ENCODE measurements at places on chromosomes 16 and 17.

- no peak for DNase-seq
Observed at GRCh38 chr17:46056800-46057304, 57.8 kb downstream of the STH start.

DNA sequence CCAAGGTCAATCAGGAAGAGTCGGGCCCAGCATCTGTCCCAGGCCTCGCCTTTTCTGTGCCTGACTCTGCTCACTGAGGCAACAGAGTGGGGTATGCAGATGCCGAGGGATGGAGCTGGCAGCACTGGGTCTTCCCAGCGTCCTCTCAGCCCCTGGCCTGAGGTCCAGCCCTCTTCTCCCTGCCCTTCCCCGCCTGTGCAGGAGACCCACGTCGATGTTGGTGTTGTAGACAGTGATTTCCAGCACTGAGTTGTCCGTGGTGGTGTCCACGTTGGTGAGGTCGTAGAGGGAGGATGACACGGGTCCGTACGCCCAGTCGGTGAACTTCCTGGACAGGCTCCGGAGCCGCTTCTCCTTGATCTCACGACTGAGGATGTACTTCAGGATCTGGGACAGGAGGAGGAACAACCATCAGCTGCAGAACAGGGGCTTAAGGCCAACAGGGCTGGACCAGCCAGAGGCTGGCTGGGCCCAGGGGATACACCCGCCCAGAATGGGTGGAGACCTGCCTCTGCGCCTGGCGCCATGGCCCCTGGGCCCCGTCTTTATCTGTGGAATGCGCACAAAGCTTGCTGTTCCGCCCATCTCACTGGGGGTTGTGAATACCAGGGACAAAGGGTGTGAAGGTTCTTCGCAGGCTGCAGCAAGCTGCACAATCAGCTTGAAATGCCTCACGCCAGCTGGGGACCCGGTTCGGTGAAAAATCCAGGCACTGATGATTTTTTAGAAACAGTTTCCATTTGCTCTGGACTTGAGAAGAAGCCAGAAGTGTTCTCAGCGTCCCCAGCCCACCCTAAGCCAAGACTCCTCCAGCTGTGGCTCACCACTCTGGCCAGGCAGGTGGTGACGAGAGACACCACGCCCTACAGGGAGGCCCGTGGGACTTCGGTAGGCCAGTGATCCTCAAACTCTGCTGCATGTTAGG, 27.5 kb downstream of the TRPV3 start:
- DNase-seq: no peak

DNA sequence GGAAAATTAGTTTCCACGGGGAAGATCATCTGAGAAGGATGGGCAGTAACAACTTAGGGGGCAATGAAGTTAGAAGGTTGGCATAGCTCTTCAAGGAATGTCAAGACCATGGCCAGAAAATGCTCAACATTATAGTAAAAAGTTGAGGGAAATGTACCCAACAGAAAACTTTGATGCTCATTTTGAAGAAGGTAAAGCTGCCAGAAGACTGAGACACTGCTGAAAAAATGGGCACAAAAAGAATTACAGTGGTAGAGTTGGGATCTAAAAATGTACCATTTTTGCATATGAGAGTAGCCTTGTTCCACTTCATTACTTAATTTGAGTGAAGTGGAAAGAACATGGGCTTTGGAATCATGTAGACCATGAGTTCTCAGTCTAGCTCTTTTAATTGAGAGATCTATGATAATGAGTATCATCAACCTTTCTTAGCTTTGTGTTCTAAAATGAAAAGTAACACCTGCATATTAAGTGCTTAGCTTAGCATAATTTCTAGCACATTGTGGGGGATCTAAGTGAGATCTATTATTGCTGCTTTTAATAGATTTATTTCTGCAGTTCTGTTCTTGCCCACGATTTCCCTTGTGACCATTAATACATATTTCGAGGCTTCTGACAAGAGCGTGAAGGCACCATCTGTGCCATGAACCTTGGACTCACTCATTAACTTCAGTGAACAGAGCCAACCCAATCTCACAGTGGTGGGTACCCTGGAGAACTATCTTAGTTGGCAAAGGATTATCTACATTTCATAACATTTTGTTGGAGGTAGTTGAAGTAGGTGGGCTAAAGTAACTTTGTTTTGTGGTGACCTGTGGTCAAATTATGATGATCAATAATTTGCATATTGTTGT, 3.0 kb downstream of the NACA2 start:
- no peak for DNase-seq

DNA sequence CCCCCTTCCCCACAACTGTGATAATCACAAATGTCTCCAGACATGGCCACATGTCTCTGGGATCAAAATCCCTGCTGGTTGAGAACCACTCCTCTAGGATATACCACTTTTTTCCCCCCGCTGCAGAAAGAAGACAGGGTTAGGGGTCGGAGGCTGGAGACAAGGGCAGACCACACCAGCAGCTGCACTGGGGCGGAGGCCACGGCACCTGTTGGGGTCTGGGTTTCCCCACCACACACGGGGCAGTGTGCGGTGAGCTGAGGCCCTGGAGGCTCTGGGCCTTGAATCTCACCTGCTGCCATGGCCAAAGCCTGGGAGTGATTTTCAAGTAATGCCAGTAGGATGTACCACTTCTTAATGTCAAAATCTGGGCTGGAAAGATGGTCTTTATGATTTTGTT, 320.5 kb downstream of the SNX29 start:
- DNase-seq: no peak

DNA sequence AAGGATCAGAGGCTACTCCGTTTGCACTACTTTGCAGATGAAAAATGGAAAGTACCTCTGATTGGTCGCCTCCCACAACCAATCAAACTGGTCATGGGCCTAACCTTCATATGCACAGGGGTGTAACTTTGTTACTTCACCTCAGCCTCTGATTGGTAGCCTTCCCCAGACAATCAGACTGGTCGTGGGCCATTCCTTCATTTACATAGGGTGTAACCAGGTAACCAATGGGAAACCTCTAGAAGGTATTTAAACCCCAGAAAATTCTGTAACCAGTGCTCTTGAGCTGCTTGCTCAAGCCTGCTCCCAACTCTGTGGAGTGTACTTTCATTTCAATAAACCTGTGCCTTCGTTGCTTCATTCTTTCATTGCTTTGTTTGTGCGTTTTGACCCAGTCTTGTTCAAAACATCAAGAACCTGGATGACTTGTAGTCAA, 39.2 kb upstream of the USP22 start:
- no peak for DNase-seq

DNA sequence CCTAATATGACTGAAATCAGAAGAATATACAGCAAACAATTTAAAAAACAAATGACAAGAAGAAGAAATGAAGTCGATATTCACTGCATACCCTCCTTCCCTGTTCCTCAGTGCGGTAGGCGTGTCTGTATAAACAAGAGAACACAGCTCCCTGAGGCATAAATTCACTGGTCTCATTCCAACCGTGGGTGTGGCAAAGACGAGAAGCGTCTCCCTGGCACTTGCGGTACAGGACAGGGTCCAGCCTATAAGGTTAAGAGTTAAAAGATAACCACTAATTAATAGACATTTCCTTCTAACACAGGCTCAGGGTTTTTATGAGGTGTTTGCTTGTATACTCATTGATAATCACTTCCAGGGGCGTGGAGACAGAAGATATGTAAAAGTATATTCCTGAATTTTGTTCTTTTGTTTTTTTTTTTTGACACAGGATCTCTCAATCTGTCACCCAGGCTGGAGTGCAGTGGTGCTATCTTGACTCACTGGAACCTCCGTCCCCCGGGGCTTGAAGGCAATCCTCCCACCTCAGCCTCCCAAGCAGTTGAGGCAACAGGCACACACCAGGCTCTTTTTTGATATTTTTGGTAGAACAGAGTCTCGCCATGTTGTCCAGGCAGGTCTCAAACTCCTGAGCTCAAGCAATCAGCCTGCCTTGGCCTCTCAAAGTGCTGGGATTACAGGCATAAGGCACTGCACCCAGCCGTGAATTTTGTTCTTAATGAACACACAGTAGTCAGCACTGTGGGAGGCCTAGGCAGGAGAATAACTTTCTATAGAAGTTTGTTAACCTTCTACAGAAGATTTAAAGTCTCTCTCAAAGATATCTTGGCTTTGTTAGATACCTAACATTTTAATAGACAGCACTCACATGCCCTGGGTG, 59.1 kb upstream of the CLEC18B start:
- DNase-seq: no peak

DNA sequence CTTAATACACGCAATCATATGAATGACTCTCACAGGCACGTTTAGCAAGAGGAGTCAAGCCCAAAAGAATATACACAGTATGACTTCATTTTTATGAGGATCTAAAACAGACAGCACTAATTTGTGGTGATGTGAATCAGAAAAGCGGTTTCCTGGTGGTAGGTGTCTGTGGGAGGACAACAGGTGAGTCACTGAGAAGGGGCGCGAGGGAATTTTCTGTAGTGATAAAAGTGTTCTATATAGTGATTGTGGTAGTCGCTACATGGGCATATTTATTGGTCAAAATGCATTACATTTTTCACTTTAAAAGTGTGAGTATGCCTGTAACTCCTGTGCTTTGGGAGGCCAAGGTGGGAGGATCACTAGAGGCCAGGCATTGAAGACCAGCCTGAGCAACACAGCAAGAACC, 7.6 kb upstream of the TNRC6A start:
- DNase-seq: peak; percentile 10

GRCh38 chr17:66543526-66543925, 241.1 kb downstream of the PRKCA start:
- no peak for DNase-seq

DNA sequence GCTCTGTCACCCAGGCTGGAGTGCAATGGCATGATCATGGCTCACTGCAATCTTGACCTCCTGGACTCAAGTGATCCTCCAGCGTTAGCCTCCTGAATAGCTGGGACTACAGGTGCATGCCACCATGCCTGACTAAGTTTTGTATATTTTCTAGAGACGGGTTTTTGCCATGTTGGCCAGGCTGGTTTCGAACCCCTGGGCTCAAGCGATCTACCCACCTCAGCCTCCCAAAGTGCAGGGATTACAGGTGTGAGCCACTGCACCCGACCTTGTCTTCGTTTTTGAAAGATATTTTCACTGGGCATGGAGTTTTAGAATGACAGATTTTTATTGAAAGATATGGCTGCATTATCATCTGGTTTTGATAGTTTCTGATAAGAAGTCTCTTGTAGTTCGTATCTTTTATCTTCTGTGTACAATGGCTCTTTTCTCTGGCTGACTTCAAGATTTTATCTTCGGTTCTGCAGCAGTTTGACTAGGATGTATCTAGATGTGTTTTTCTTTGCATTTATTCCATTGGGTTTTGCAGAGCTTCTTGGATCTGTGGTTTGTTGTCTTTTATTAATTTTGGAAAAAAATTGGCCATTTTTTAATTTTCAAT, 14.6 kb downstream of the ADGRG5 start:
- DNase-seq: no peak

- peak; percentile 34 for DNase-seq
Observed at GRCh38 chr16:68548947-68549346, 9.9 kb downstream of the ZFP90 start.

DNA sequence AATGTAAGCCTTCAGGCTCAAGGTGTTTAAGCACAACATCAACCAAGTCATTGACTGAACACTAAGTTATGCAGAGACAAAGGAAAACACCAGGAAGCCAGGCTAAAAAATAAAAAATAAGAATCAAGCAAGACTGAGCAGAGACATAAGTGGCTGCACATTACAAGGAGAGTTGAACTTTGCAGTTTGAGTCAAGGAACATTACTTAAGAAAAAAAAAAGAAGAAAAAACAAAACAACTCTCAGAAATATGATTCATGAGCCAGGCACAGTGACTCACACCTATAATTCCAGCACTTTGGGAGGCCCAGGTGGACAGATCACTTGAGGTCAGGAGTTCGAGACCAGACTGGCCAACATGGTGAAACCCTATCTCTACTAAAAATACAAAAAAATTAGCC, 168.1 kb downstream of the C16orf95 start:
- DNase-seq: no peak
